ENCODE measurements at places on chromosomes 3 and 15. TPM values are rescaled to one million over a fixed set of nuclear protein-coding genes. Genes with fewer than 3 reads are reported as not detected.

Gene AHSG
- not detected for total RNA-seq

GRCh38 chr3:115595611-115596275 lies 27.6 kb upstream of the GAP43 start:
- DNase-seq: no peak

Gene CHST13
- not detected for total RNA-seq

GRCh38 chr3:155492841-155493240 lies 199.4 kb upstream of the STRIT1 start:
- no peak for DNase-seq

- no peak for DNase-seq
Observed at GRCh38 chr15:29097168-29097567, 172.5 kb downstream of the NSMCE3 start.

GRCh38 chr15:89776274-89777072 lies at the start of gene MESP2:
TSS of gene MESP2 (plus strand) at chr15:89776332. CDS start at chr15:89776358, 26 bp downstream.
- DNase-seq: peak; percentile 76

DNA sequence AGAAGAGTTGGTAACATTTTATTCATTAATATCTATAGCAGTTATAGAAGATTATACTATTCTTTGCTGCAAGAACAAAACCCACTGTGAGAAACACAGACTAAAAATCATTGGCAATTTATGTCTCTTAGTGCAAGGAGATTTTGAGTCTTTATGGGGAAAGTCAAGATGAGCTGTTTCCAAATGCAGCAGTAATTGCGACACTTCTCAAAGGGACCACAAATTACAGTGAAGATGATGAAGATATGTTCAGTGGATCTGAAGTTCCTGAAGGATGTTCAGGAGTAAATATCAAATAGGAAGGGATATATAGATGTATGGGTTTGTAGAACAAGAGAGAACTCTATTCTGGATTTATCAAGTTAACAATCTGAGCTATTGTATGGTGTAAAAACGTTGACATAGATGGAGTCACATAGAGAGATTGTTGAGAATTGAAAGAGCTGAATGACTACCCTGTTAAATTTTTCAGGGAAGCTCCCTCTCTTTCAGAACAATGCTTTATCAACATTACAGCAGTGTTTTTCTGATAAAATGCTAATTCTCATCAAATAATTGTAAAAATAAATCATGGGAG lies 71.8 kb downstream of the DTWD1 start:
- DNase-seq: no peak

GRCh38 chr3:140341817-140342403 lies 336.0 kb upstream of the TRIM42 start:
- no peak for DNase-seq

- DNase-seq: no peak
Observed at GRCh38 chr3:171399842-171400241, 60.4 kb downstream of the TNIK start.

- DNase-seq: peak; percentile 41
Observed at GRCh38 chr15:38683382-38684242, 119.0 kb upstream of the RASGRP1 start.

Gene SLC9C1
- total RNA-seq: not detected

DNA sequence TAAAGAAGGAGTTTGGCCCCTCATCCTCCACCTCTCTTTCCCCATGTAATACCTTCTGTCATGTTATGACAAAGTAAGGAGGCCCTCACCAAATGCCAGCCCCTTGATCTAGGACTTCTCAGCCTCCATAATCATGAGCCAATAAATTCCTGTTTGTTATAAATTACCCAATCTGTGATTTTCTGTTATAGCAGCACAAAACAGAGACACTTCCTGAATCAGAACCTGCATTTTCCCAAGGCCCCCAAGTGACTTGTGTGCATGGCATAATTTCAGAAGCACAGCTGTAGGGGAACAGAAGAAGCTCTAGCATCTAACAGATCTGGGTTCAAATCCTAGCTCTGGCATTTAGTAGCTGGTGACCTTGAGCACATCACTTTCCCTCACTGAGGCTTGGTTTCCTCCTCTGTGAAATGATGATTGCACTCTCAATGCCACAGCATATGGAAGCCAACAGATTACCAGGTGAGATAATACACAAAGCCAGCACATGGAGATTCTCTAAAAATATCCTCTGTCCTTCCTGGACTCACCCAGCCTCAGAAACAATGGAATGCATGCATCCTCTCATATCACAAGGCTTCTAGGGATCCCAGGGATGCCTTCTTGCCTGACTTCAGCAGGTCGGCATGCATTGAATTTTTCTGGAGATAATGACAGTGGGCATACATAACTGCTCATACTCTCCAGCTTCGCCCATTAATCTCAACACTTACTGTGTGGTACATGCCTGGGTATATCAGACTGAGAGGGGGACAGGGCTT lies 26.3 kb downstream of the TLNRD1 start:
- no peak for DNase-seq

GRCh38 chr3:26460985-26461384 lies 161.6 kb upstream of the LRRC3B start:
- no peak for DNase-seq

GRCh38 chr3:128590948-128591347 lies 59.7 kb downstream of the RPN1 start:
- no peak for DNase-seq

DNA sequence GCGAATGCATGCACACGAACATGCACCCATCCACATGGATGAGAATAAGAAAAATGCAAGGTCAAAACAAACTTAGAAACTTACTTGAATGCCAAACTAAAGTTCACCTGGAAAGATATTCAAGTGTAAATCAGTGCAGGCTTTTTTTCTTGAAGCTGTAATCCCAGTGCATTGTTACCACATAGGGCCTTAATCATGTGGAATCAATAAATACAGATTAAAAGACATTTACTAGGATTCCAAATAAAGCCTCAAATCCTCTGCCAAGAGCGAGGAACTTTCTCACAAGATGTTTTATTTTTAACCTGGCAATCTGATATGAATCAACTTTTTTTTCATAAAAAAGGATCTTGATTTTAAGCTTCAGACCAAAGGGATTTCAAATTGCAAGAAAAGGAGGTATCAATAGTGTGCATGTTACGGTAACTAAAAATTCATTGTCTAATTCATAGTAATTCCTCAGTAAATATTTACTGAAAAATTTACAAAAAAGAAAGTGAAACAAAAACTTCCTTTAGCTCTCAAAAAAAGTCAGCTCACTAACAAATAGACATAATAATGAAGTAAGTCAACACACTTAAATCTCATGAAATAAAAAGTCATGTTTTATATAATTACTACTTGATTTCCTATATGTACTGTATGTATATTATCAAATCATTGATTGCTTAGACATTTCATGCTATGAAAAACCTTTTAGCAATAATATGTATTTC lies 978.6 kb downstream of the PLOD2 start:
- no peak for DNase-seq

GRCh38 chr3:47412842-47413520 lies 32.2 kb downstream of the PTPN23 start:
- DNase-seq: no peak

Gene TCTA
- total RNA-seq: 10.2 TPM

GRCh38 chr3:67327582-67327981 lies 326.8 kb downstream of the SUCLG2 start:
- DNase-seq: no peak

DNA sequence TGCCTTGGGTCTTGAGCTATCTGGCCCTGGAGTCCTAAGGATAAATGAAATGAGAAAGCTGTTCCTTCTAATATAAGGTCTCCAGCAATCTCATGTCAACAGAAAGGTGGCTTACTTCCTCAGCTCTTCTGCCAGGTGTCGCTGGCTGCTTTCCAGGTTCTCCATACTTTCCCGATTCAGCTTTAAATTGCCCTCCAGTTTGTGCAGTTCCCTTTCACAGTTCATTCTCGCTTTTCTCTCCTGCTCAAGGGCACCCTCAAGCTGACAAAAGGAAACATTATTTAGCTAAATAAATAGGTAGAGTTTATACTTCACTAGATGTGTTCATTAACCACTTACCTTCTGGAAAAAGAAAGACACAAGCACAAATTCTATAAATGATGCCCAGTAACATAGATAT lies 73.0 kb downstream of the MYH15 start:
- no peak for DNase-seq

- peak; percentile 42 for DNase-seq
Observed at GRCh38 chr15:76199106-76200082, 111.9 kb downstream of the ETFA start.

DNA sequence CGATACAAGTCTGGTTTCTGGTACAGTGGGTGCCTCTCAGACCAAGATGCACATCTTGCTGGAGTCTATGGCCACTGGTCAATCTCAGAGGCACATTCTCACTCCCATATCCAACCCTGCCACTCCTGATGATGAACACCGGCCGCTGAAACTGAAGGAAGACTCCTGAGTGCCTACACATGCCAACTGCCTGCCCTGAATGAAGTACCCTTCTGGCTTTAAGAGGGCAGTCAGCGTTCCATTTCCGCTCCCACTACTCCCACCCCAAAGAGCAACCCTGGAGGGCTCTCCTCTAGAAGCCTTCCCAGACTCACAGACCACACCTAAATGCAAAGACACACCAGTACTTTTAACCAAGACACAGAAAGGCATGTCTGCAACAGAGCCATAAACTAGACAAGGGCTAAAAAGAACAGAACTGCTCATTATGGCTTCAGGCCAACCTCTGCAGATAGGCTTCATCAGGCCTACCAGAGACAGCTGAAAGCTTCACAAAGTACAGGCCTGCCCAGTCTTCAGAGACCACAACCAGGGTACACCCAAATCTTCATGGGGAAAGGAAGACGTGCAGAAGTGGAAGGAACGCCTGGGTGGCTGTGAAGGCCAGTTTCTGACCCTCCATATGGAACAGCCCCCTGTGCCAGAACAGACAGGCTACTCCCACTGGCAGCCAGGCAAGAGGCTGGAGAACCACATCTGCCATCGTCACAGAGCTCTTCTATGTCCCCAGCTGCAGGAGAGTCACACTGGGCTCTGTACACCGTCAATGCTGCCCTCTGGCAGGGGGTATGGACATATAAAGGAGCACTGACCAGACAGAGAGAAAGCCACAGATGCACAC lies 14.3 kb downstream of the ANP32A start:
- no peak for DNase-seq

GRCh38 chr3:164387236-164387635 lies 691.1 kb downstream of the SI start:
- no peak for DNase-seq

DNA sequence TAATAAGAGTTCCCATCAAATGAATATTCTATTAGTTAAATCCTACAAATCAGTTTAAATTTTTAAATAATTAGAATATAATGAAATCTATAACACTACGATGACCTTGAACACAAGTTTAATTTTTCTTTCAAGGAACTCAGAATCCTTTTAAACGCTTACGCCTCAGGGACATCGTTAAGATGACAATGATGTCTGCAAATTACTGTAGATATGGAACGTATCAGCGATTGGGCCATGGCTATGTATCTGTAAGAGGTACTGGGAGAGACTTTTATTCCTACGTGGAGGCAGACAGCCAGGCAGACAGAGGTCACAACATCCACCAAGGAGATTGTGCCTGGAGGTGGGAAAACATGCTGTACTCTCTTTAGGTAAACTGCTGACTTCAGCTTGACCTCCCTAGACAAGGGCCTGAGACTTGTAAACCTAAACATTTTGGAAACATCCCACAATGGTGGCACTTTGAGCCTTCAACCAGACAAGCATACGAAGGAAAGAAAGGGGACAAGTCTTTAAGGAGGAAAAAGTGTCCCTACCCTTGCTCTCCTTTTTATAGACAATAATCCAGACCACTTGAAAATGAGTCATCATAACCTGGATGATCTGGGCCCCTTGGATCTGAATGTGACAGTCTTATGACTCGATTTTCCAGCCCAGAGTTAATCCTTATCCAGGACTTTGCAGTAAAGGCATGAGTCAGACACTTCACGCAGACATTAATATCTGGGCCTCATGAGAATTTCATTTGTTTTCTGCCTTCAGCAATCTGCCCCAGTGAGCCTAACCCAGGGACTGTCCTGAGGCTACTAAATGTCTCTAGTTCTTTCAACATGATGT lies 6.8 kb upstream of the LDHAL6B start:
- DNase-seq: peak; percentile 68

Gene MORF4L1
- total RNA-seq: 334 TPM

GRCh38 chr3:98770261-98771039 lies 7.3 kb downstream of the ST3GAL6 start:
- no peak for DNase-seq
